Right atrium auricular region (tissue), 2 donors: ENCODE measurements at places on chromosomes 2 and 18. TPM values are rescaled to one million over a fixed set of nuclear protein-coding genes. Genes with fewer than 3 reads are reported as not detected.

DNA sequence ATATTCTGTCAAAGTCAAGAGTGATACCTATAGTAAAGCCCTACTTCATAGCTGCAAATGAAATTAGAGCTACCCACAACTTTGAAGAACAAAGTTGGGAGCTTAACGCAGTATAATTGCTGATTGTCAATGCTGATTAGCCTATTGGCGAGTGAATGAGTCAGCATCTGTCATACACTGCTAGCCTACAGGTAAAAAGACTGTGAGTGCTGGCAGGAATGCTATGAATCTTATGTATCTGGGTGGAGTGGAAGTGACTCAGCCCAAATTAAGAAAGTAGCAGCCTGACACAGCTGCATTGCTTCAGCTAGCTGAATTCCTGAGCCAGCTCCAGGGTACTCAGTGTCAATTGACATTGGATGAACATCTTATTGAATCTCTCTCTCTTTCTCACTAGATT, 179.4 kb upstream of the DCC start:
- no peak for DNase-seq

GRCh38 chr18:75544051-75544481, 116.6 kb upstream of the SMIM21 start:
- no peak for DNase-seq

DNA sequence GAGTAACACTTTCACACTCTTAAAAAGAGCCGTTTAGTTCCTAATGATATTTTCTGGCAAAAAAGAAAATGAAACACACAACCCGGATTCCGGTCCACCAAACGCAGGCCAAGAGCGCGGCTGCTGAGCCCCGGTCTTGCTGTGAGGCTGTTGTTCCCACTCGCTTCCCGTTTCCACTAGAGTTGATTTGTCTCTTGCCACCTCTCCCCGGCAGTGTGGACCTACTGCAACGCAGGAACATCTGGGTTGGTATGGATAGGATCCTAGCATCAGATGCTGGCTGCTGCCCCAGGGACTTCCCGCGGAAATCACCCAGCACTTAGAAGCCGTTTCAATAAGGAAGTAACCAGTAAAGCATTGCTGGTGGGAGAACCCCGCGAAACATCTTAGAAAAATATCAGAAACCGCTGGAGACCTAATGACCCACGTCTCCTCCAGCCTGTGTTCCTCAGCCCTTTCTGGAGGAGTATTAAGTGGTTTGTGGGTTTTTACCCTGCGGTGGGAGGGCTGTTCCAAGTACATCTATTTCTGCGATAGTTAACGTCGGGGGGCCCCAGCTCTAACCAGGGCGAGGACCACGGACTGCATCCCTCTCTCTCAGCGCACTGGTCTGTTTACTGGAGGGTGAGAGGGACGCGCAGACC, 939 bp downstream of the DOCK10 start:
- DNase-seq: no peak

DNA sequence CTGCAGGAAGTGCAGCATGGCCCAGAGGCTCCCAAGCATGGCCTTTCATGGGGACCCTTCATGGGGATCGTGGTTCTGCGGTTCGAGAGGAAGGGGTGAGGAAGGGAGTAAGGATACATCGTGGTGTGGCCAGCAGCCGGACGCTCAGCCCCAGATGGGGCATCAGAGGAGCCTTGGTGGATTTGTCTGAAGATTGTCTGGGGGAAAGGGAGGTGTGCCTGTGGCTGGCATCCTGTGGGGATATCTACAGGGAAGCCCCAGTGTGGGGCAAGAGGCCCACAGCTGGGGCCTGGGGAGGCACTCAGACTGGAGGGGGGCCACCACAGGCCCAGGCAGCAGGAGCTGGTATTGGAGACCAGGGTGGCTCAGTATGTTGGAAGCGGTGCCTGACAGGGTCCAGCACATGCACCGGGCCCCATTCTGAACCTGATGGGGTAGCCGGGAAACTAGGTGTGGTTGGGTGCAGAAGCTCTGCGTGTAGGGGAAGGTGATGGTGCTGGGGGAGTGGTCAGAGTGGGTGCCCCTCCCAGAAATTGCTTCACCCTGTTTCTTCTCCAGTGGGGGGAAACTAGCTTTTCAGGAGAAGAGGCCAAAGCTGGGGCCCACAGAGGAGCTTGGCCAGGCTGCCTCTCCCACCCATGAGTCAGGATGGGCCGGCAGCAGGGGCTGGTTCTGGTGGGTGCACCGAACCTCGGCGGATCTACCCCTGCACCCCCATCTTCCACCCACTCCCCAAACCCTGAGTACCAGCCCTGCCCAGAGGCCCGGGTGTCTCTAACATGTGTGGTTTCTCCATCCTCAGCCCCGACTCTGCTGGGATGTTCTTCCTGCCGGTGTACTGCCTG, 274.4 kb upstream of the HDAC4 start:
- peak; percentile 42 for DNase-seq

DNA sequence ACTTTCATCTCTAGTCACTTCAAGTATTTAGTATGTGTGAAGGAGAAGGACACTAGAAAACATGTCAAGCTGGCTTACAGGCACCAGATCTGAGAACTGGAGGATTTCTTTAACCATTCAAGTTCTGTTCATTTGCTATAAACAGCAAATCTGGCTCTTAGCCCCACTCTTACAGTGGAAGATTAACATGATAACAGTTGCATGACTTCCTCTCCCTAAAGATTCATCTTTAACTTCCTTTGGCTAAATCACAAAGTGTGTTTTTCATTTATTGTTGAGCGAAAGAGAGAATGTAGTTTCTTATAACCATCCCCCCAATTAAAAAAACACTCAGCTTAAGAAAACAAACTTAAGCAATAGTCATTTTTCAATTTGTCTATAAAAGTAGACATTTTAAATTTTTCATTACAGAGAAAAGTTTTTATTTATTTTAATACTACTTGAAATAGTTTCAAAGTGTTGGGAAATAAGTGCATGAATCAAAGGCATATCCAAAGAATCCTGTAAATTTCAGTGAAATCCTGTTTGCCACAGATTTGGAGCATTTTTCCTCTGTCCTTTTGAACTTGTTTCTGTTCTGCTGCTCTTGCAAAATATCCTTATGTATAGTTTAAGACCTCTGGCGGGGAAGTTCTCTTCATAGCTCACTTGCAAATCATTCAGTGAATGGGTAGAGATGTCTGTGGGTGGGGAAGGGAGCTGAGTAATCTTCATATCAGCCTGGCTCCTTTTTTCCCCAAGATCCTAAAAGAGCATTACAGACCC, 241.0 kb upstream of the RBBP8 start:
- no peak for DNase-seq

GRCh38 chr2:197024206-197024605, 97.7 kb upstream of the PGAP1 start:
- DNase-seq: no peak

DNA sequence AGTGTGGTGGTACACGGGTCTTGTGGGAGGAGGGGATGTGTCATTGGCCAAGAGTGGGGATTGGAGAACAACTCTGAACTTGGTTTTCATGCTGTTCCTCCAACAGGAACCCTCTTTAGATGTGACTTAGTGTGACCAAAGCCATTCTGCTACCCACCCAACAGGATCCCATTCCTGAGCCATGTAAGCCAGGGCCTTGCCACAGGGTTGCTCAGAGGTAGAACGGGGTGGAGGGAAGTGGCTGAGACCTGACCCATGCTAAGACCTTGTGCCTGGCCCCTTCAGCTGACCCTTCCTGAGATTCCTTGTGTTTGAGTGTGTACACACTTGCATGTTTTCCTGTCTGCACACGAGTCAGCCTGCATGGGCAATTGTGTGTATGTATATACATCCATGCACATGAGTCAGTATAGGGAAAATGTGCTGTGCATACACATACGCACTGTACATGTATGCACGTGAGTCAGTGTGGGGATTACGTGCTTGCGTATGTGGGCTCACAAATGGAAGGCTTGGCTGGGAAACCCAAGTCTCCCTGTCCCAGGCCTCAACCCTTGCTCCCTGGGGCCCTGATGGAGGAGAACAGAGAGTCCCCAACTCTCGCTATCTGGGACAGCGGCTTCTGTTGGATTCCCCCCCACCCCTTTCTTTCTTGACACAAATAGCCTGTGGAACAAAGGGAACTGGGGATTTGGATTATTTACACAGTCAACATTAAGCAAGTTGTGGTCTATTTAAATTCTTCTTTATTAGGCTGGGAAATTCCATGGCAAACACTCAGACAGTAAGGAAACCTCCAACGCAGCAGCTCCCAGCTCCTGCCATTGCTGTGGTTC, 339.8 kb downstream of the DYSF start:
- DNase-seq: no peak

GRCh38 chr2:217165547-217165946, 305.7 kb upstream of the TNP1 start:
- DNase-seq: no peak

The SIX3 gene
- total RNA-seq: not detected
